ENCODE measurements at places on chromosomes 12 and 14.

GRCh38 chr14:74846968-74847665 is 28.8 kb downstream of the PROX2 start:
- DNase-seq = no peak

GRCh38 chr14:62364161-62364560 is 601.9 kb downstream of the SNAPC1 start:
- no peak for DNase-seq

- DNase-seq = peak; percentile 54
Measured at GRCh38 chr12:124303579-124304313, 8.9 kb downstream of the RFLNA start.

GRCh38 chr12:130768120-130768519 is 52.0 kb upstream of the RIMBP2 start:
- no peak for DNase-seq

GRCh38 chr12:29220632-29221336 is 71.7 kb downstream of the FAR2 start:
- DNase-seq = no peak

DNA sequence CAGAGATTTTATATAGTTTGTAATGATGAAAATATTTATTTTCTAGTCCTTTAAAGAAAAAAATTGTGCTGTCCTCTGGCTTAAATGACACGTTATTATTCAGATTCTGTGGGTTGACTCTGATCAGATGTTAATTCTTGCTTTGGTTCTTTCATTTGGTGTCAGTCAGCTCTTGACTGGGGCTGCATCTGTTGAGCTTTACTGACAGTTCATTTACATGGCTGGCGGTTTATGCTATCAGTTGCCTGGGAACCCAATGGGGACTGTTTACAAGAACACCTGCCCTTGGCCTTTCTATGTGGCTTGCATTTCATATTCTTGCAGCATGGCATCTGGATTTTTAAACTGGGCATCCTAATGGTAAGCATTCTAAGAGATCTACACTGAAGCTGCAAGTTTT is 667.1 kb upstream of the FBXO33 start:
- DNase-seq = no peak

DNA sequence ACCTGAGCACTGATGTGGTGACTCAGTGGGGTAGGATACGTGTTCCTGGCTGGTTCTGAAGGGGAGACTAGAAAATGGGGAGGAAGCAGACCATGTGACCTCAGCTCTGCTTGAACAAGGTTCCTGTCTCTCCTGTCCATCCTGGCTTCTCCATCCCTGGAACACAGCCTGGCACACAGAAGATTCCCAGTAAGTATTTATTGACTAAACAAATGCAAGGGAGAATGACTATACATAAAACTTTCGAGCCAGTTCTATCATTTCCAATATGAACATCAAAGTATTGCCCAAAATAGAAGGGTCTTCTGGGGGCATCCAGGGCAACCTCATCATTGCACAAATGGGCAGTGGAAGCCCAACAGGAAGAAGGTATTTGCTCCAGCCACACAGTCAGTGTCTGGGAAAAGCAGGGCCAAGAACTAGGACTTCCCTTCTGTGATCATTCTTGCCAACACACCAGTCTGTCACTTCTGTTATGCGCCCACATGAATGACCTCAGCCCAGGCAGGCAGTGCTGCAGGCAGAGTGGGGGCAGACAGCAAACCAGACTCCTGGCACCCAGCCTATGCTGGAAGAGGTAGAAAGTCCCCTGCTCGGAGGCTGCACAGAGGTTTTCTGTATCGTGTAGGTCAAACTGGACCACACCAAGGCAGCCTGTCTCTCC is 5.6 kb upstream of the SERPINA9 start:
- DNase-seq = no peak

GRCh38 chr14:50943943-50944646 is at the start of gene PYGL:
TSS of gene PYGL (minus strand) at chr14:50944483. CDS start at chr14:50944403, 80 bp downstream.
- peak; percentile 84 for DNase-seq

DNA sequence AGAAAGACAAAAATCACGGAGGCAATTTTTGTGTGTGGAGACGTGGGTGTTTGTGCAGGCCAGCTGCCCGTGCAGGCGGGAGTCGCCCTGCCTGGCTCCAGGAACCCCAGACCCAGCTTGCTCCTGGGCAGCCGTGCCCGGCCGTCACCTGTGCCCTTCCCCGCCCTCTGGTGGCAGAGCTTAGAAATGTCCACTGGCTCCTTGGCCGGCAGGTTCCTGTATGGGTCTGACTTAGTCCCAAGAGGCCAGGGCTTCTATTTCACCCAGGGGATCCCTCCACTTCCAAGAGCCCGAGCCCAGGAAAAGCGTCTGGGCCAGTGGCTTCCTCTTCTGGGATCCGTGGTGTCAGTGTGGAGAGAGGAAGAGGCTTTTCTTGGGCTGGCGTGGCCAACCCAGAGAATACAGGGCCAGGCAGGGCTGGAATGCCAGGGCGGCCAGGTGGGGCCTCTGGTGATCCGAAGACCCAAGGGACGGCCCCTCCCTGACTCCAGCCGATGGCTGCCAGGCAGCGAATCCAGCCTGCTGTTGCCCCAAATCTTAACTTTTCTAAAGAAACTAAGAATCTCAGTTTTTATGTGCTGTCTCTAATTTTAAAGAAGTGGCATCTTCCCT is 120.9 kb downstream of the TMEM132C start:
- peak; percentile 29 for DNase-seq

GRCh38 chr14:89042021-89042420 is 217.6 kb downstream of the TTC8 start:
- no peak for DNase-seq

- no peak for DNase-seq
Measured at GRCh38 chr12:11970155-11970520, 100.6 kb upstream of the BCL2L14 start.

DNA sequence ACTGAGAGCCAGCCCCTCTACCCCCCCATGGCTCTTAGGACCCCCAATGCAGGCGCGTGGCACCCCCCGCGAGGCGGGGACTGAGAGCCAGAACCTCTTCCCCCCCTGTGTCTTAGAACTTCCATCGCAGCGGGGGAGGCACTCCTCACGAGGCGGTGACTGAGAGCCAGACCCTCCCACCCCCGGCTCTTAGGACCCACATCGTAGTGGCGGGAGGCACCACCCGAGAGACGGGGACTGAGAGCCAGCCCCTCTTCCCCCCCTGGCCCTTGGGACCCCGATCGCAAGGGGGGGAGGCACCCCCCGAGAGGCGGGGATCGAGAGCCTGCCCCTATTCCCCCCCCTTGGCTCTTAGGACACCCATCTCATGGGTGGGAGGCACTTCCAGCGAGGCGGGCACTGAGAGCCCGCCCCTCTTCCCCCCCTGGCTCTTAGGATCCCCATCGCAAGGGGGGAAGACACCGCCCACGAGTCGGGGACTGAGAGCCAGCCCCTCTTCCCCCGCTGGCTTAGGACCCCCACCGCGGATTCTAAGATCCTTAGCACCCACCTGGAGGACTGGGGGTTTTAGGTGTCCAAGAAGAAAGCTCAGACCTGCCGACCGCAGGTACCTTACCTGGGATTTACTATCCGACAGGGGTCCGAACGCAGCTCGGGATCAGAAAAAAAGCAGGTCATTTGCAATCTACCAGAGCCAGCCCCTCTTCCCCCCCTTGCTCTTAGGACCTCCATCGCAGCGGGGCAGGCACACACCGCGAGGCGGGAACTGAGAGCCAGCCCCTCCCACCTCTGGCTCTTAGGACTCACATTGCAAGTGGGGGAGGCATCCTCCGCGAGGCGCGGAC is 44.9 kb downstream of the DDX11 start:
- no peak for DNase-seq

- DNase-seq = no peak
Measured at GRCh38 chr12:74781991-74782485, 244.4 kb downstream of the ATXN7L3B start.

GRCh38 chr12:13777374-13777773 is 204.0 kb downstream of the GRIN2B start:
- DNase-seq = no peak

DNA sequence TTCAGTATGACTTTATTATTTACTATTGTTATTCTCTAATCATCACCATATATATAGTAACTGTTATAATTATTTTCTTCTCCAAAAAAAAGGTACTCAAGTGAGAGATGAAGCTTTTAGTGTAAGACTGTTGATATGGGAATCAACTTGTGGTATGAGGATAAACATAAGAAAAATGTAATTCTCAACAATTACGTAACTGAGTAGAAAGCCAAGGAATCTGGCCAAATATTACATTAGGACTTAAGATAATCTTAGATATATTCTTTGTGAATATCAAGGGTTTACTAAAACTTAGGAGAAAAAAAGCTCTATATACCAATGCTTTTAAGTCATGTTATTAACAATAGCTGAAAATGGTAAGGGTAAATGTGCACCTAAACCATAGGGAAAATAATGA is 13.3 kb downstream of the SENP1 start:
- no peak for DNase-seq

GRCh38 chr12:113119980-113120669 is 15.4 kb downstream of the RASAL1 start:
- DNase-seq = no peak

DNA sequence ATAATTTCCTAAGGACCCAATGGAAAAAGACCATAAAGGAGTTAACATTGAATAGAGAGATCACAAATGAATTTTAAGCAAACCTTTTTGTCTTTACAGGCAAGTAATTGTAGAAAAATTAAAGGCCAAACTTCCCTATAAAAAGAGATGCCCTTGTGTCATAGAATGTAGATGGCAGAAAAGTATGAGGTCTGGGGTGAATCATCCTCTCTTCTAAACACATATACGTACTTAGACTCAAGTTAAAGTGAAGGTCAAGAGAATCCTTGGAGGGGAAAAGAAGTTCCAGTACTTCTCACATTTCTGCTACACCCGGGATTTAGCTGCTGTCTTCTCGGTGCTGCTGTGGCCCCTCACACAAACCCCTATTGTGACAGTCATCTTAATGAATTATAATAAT is 116.2 kb upstream of the ARID2 start:
- DNase-seq = no peak

- DNase-seq = no peak
Measured at GRCh38 chr12:12810553-12811021, 2.6 kb upstream of the DDX47 start.

DNA sequence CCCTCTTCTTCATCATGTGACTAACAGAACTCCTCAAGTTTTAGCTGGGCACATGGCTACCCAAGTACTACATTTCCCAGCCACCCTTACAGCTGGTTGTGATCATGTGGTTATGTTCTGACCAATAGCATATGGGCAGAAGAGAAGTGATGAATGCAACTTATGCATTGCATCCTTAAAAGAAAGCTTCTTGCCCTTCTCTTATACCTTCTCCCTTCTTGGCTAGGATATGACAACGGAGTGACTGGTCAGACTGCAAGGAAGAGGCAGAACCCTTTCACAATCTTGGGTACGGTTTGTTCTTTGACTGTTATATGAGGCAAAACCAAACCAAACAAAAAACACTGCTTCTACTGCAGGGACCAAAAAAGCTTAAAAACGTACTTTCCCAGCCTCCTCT is 66.5 kb upstream of the MAX start:
- DNase-seq = no peak

DNA sequence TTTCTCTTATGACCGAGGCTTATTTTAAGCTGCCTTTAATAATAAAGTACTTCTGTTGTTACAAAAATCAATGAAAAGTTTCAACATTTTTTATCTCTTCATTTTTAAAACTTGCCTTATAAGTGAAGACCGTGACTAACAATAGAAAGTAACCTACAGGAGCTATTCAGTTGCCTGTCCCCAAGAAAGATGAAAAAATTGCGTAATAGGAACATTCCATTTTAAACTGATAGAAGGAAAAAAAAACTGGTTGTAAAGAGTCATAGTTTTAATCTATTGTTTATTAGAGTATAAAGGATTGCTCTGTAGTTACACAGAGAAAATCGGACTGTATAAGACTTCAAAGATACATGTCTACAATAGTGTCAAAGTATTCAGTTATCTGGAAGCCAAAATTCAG is 83.3 kb downstream of the DAAM1 start:
- no peak for DNase-seq

DNA sequence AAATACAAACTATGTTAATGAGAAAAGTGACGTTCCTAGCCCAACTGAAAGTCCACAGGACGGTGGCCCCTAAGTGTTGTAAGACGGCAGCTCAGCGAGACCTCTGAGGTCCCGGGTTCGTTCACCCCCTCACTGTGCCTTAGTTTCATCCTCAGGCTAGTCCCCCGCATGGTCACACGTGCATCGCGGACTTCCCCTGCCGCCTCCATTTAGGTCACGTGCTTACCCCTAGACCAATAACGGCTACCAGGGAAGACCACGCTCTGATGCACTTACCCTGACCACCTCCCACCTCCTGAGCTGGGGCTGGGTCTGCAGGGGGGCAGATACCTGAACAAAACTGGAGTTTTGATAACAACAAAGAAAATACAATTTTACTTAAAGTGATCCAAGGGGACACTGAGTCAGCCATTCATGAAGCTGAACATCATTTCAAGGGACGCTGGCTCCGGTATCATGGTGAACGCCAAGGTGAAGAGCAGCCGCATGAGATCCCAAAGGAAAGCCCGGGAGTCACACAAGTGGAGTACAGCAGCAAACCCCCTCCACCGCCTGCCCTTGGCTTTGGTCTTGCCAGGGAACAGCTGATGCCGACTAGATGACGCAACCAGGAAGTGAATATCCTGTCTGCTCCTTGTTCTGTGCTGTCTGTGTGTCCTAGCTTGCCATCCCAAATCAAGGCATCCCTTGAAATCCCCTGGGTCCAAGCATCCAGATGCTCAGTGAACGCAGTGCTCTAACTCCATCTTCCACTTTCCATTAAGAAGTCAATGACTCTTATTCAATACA is 274.1 kb downstream of the PCNX1 start:
- DNase-seq = no peak

GRCh38 chr14:68793734-68794129 is 865 bp upstream of the ZFP36L1 start:
- no peak for DNase-seq

- no peak for DNase-seq
Measured at GRCh38 chr12:78684419-78684818, 180.2 kb upstream of the SYT1 start.

- no peak for DNase-seq
Measured at GRCh38 chr14:51865953-51866747, 5.7 kb downstream of the GNG2 start.

DNA sequence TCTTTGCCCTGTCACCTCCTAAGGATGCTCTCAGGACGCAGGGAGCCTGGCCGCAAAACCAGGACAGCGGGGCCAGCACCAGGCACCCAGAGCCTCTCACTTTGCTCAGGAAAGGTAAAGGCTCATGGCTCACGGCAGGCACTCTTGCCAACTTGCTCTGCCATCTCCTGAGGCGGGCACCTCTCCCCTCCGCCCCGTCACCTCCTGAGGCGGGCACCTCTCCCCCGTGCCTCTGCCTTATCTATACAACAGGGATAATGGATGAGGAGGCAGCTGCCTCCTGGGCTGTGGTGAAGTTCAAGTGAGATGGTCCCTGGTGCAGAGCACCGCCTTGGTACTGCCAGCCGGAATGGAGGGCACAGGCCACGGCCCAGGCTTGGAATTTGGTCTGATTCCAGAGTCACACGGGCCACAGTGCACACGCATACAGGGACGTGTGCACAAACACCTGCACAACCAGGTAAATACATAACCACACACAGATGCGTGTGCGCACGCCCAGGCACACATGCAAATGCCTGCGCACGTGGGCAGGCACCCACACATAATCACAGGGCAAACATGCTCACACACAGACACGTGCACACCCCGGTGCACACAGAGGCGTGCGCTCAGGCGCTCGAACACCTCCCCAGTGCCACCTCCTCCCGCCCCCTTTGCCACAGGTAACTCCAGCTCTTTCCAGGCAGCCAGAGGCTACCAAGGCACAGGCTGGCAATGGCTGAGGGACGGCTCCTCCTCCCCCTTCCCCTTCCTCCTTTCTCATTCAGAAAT is 11.6 kb downstream of the DEGS2 start:
- DNase-seq = no peak

Measured in psoas muscle (tissue), 8 donors.